Activated CD4-positive, alpha-beta T cell treated with anti-CD3 and anti-CD28 coated beads, Interleukin-2, amount 10 ng/mL, durations not matched to agents 7 days and 5 days (primary cell): ENCODE measurements at places on chromosomes 5 and 9. TPM values are rescaled to one million over a fixed set of nuclear protein-coding genes. Genes with fewer than 3 reads are reported as not detected.

Gene C5orf52
- not detected for total RNA-seq

Gene C9orf50
- total RNA-seq = not detected

Gene CCDC69
- total RNA-seq = 79.4 TPM

Gene GAPVD1
- 49.7 TPM for total RNA-seq

Gene SPATA31C1
- not detected for total RNA-seq

Gene KIF24
- total RNA-seq = 12.5 TPM

Gene TMEM171
- total RNA-seq = not detected

Gene JAKMIP2
- 5.3 TPM for total RNA-seq

Gene ADAMTS6
- total RNA-seq = 2.9 TPM

Gene RIGI
- total RNA-seq = 28.5 TPM

Gene CACNA1B
- not detected for total RNA-seq

Gene LHX3
- not detected for total RNA-seq

Gene MLLT3
- total RNA-seq = 70.2 TPM

Gene OGN
- total RNA-seq = not detected

Gene ADRA1B
- total RNA-seq = not detected

Gene EPB41L4A
- 1.2 TPM for total RNA-seq

Gene TXNDC8
- not detected for total RNA-seq

Gene SH3GL2
- total RNA-seq = not detected

Gene FBP2
- not detected for total RNA-seq

Gene PCDHA1
- not detected for total RNA-seq

Gene PALM2AKAP2
- total RNA-seq = 0.19 TPM

Gene RNF183
- total RNA-seq = not detected

Gene SARDH
- 1.9 TPM for total RNA-seq

Gene PNPLA7
- 3.8 TPM for total RNA-seq

Gene CDKN2A
- total RNA-seq = 16.6 TPM
